Central memory CD4-positive, alpha-beta T cell (primary cell): ENCODE measurements at places on chromosomes 4 and X.

DNA sequence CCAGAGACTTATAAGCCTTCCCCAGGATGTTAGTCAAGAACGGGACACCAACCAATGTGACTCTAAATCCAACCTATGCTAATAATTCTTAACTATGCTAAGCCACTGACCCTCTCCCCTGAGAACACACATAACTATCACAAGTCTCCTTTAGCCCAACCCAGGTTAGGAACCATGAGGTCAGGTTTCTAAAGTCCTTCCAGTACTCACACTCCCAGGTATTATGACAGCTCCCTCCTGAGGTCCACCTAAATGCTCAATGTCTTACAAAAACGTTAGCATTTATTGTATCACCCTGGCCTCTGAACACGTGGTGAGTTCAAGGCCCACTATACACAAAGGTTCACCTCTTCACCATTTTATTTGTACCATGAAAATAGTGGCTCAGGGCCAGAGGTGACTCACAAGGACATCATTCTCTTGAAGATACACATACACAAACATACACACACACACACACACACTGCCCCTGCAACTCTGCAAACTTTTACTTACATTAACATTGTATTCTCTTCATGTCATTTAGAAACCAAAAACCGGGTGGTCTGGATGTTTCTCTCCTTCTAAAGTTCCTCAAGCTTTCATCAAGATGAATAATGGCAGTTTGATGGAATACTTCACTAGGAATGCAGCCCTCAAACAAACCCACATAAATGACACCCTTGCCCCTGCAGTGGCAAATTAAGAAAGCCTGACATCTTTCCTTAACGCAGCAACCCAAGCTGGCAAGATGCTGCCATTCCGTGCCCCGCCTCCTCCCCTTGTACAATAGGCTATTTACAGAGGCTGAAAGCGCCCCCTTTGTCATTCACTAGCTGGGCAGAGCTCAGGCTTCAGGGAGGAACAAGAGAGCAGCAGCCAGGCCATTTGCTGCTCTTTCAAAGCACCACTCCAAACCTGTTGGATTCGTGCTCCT lies 17.7 kb downstream of the ACSL1 start:
- no peak for DNase-seq

DNA sequence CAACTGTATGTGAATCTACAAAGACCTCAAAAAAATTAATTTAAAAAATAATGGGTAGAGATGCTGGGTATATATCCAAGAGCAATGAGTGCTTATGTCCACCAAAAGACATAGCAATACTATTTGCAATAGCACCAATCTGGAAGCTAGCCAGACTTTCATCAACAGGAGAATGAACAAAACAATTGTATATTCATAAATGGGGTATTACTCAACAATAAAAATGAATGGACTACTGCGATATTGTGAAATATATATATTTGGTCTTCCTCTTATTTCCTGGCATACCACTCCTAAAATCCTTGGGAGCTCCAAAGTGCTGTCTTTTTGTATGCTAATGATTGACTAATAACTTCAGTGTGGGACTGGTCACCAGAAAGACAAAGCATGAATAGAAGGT lies 77.5 kb downstream of the MSN start:
- DNase-seq: no peak

DNA sequence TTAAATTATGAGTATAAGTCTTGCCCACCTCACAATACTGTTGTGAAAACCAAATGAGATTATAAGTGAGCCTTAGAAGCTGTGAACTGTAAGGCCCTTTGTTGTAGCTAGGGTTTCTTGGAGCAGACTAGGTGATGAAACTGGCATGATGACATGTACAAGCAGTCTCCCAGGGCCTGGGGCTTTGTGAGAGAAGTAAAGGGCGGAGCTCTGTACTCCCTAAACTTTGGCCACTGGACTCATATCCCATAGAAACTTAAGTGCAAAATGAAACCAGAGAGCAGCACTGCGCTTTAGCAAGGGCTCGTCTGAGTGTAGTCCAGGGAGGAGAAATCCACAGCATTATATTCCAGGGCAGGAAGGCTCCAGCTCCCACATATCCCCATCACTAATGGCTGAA lies 385.6 kb upstream of the FGF16 start:
- DNase-seq: no peak

- no peak for DNase-seq
These were observed 9.5 kb downstream of the ENPEP start for GRCh38 chr4:110485452-110485851.

DNA sequence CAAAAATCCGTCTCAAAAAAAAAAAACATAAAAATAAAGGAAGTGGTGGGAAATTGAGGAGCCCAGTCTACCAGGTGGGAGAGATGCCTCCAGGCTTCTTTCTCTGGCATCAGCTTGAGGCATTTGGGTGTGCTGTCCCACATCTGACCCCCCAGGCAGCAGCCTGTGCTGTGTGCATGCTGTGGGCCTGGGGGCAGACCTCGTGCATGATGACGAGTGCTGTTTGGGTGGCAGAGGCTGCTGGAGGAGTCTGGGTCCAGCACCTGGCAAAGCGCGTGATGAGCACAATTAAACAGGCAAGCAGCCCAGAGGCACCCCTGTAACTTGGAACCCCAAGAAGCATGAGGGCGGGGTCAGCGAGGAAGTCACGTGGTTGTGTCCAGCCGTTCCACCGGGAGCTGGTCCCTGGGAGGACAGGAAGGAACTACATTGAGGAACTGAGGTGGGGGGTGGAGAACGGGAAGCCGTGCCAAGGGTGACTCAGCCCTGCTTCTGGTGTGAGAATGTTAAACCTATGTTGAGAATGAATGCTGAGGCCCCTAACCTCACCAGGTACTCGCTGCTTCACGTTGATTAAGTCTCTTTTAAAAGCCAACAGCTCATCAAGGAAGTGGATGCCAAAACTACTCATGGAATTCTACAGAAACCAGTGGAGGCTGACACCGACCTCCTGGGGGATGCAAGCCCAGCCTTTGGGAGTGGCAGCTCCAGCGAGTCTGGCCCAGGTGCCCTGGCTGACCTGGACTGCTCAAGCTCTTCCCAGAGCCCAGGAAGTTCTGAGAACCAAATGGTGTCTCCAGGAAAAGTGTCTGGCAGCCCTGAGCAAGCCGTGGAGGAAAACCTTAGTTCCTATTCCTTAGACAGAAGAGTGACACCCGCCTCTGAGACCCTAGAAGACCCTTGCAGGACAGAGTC lies 6.1 kb downstream of the TACC3 start:
- DNase-seq: no peak

GRCh38 chr4:11456401-11456800 lies 27.7 kb upstream of the HS3ST1 start:
- no peak for DNase-seq

- DNase-seq: no peak
These were observed 147.2 kb upstream of the BCOR start for GRCh38 chrX:40244980-40245379.

DNA sequence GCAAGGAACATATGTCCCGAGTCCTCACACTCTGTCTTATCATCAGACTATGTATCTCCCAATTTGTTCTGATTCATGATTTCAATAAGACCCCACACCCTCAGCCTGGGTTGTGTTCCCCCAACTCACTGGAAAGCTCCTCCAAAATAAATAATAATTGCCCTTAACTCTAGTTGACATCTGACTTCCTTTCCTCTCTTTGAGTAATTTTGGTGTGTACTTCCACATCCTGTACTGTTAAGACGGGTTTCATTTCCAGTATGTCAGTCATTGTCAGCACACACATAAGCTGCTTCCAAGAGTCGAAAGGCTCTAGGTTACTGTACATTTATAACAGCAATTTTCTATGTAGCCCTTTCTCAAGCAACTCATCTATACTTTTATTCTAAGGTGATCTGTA lies 52.2 kb upstream of the C1QTNF7 start:
- no peak for DNase-seq

DNA sequence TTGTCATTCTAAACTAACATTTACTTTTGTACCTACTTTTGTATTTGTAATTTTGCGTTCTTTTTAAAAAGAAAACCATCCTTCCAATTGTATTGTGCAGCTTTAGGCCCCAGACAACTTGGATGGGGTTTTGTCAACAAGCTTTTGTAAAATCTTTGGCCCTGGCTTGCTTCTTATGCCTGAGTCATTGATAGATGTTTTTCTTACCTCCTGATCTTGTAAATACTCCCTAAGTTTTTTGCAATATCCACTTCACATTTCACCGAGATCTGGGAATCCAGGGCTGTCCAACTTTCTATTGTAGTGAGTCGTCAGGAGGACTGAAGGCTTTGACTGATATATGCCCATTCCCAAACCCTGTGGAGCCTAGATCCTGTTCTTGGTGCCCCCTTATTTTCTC lies 126.9 kb upstream of the GUCY1A1 start:
- DNase-seq: no peak

GRCh38 chrX:22135994-22136684 lies 104.0 kb downstream of the PHEX start:
- DNase-seq: peak; percentile 37

DNA sequence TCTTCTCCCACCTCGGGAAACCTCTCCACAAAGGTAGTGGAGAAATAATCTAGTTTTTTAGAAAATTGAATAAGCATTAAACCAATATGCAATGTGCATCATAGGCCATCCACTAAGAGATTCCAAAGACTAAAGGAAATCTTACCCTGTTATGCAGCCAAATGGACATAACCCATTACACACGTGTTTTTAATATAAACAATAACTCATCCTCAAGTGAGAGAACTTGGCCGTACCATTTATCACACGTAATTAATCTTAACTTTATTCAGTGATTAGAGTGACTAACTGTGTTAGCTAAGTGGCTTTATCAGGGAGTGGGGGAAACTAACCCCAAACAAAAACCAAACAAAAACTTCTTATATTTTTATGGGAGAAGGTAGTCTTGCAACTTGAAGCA lies 57.8 kb downstream of the AFM start:
- no peak for DNase-seq

- no peak for DNase-seq
These were observed 3.2 kb upstream of the NEK1 start for GRCh38 chr4:169615467-169616106.

- no peak for DNase-seq
These were observed 102.5 kb downstream of the TSPAN5 start for GRCh38 chr4:98555798-98556445.

DNA sequence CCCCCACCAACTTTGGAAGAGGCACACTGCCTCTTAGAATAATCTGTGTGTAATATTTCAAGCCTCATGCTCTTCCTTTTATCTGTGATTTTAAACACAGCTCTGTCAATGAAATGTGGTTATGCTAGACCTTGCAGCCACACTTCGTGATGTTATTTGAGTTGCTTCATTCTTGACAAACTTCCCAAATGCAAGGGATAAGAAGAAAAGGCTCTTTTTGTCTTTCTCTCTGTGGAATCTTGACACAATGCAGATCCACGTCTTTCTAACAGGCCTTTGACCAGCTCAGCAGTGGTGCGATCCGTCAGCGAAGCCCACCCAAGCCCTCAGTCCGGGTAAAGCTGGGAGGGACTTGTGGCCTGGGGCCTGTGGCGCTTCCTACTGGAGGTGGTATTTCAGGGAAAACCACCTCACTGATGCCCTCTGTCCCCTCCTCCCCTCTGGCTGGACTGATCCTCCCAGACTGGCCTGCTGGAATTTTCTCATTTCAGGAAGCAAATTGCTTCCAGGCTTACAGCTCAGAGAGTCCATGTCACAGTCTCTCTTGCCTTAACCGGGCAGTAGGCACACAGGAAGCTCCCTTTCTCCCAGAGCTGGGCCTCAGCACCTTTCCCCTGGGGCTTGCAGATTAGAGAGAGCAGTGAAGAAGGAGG lies 19.5 kb upstream of the CCKAR start:
- DNase-seq: no peak

DNA sequence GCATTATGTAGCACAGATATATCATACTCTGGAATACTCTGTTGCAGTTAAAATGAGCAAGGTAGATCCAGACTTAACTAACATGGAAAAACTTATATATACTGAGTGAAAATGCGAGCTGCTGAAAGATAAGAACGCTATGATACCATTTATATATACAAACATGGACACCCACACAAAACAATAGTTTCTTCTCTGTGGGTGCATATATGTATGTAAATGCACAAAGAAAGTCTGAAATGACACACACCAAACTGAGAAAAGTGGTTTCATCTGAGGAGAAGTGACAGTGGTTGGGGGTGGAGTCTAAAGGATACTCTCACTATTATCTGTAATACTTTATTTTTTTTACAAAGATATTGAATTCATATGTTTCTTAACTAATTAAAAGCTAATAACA lies 12.2 kb upstream of the FGF2 start:
- no peak for DNase-seq
